ENCODE measurements at places on chromosomes 5 and 9. TPM values are rescaled to one million over a fixed set of nuclear protein-coding genes. Genes with fewer than 3 reads are reported as not detected.

Gene PCDHA9
- total RNA-seq: 0.09 TPM

Gene CFAP77
- not detected for total RNA-seq

Gene IL9
- not detected for total RNA-seq

Gene PCDHA1
- total RNA-seq: not detected

Gene ARL14EPL
- not detected for total RNA-seq

Gene DBH
- total RNA-seq: not detected

Gene PLAC8L1
- 0.38 TPM for total RNA-seq

Gene INSL4
- total RNA-seq: not detected

Gene EGR1
- 1.5 TPM for total RNA-seq

Gene RHOBTB3
- total RNA-seq: 64.1 TPM

Gene TMEM171
- 7.0 TPM for total RNA-seq

Gene ATP6V0E1
- total RNA-seq: 221 TPM

Gene SPRY4
- 9.7 TPM for total RNA-seq

Gene PHF24
- not detected for total RNA-seq

Gene NUTM2G
- total RNA-seq: not detected

Gene SPINK4
- not detected for total RNA-seq
